ENCODE measurements at places on chromosomes 3 and 15. TPM values are rescaled to one million over a fixed set of nuclear protein-coding genes. Genes with fewer than 3 reads are reported as not detected.

DNA sequence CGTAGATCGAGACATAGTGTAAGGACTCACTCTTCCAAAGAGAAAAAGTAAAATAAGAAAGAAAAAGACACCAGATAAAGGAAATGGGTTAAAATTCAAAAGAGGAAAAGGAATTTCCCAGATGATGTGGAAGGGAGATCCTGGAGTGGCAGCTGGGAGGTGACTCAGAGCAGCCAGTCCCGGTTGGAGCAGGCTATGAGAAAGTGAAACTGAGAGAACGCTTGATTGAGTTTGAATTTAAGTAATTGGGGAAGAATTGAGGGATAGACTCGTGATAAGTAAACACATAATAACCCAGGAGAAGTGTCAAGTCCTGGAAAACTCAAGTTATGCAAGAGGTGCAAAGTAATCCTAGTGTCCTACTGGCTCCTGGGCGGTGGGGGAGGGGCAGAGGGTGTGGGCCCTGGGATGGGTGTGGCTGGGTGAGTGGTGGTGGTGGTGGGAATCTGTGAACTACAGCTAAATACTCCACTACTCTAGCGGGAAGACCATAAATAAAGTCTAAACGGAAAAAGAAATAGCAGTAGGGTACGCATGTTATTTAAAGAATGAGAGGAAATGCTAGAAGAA lies 1.2 kb downstream of the PRR20G start:
- H3K27me3 ChIP-seq: no peaks in the 10 kb centered on the region
- H3K4me1 ChIP-seq: no peaks in the 10 kb centered on the region
- no peak for DNase-seq
- H3K4me3 ChIP-seq: no peak overlapping the region

DNA sequence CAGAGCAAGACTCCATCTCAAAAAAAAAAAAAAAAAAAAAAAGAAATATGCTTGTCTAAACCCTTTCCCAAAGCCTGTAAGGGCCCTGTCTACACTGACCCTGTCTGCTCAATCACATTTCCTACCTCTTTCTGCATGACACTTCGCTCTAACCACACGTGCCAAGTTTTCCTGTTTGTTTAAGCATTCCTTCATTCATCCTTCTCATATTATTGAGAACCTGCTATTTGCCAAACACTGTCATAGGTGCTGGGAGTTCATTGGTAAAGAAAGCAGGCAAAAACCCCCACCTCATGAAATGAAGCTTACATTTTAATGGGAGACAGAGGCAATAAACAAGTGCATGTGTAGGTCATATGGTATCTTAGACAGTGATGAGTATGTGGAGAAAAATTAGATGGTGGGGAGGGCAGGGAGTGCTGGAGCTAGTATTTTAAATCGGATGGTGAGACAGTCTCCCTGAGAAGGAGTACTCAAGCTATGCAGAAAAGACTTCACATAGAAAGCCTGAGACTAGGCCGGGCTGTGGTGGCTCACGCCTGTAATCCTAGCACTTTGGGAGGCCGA lies 48.0 kb downstream of the B3GNT5 start:
- no peak overlapping the region for H3K27ac ChIP-seq
- no peaks in the 10 kb centered on the region for H3K4me1 ChIP-seq
- H3K4me3 ChIP-seq: no peak overlapping the region
- H3K36me3 ChIP-seq: no peaks in the 10 kb centered on the region
- no peak for DNase-seq

DNA sequence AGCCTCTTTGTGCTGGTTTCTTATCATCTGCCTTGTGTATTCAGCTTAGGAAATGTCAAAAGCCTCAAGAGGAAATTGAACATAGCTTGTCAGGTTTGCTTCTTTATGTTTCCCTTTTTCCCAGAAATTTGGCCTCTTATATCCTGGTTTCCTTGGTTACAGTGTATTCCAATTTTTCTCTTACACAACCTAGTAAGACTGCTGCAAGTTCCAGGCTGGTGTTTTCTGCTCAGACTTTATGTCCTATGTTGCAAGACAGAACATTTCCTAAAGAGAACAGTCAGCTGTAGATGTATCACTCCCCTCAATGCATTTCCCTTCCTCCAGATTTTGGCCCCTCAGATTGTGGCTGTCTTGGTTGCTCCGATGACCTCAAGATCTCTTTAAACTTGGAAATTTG lies 102.5 kb downstream of the SH3GL3 start:
- no peaks in the 10 kb centered on the region for H3K27me3 ChIP-seq
- no peaks in the 10 kb centered on the region for H3K4me1 ChIP-seq
- no peak for DNase-seq
- H3K4me3 ChIP-seq: no peak overlapping the region
- H3K27ac ChIP-seq: no peak overlapping the region
- no peaks in the 10 kb centered on the region for H3K36me3 ChIP-seq

- H3K4me1 ChIP-seq: no peaks in the 10 kb centered on the region
- H3K27ac ChIP-seq: no peak overlapping the region
- H3K27me3 ChIP-seq: no peaks in the 10 kb centered on the region
- DNase-seq: no peak
- no peak overlapping the region for H3K4me3 ChIP-seq
Observed at GRCh38 chr15:47750030-47750739, 32.9 kb downstream of the SEMA6D start.

DNA sequence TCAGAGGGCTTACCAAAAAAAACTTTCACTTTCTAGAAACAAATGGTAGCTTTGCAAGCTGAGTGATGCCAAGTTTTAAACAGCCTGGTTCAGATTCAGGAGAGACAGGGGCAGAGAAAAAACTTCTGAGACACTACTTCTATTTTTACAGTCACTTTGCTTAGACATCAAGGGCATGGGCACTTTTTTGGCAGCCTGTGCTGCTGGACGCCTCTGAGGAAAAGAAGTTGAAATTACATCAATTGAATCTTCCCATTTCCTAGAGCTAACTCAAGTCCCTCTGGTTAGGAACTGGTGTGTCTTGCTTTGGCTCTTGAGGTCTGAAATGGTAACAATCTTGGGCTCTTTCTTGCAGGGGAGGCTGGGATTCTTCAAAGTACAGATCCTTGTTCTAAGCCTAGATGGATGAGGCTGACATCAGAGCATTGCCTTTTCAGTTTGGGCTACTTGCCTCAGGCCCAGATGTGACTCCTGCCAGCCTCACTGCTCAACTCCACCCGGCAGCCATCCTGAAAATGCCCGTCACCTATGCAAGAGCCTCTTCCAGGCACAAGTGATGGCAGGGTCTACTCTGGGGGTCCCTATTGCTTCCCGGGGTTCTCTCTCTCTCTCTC lies 357.5 kb downstream of the FOXP1 start:
- DNase-seq: no peak

Gene CMTM8
- 0.81 TPM for total RNA-seq
